ENCODE measurements at places on chromosomes 3 and 15.
A peak's percentile ranks its signal among the peaks of the same experiment; 100 is the strongest.

DNA sequence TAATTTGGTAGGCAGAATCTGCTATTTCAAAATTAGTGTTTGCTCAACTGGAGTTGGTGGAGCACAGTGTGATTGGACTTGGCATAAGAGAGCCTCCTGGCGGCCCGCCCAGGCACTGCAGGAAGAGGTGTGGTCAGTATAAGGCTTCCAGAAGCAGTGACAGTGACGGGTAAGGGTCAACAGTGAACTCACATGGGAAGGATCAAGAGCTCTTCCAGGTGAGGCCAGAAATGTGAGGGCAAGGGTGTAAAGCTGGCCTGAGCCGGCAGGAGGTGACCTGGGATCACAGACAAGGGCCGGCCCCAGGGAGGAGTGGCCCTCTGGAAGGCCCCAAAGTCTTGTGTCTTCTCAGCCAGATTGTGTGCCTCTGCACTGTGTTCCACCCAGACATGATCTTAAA is 93.2 kb upstream of the RNF7 start:
- DNase-seq: peak; percentile 59

- peak; percentile 51 for DNase-seq
These were observed 86.5 kb upstream of the FOXB1 start for GRCh38 chr15:59917504-59918157.

DNA sequence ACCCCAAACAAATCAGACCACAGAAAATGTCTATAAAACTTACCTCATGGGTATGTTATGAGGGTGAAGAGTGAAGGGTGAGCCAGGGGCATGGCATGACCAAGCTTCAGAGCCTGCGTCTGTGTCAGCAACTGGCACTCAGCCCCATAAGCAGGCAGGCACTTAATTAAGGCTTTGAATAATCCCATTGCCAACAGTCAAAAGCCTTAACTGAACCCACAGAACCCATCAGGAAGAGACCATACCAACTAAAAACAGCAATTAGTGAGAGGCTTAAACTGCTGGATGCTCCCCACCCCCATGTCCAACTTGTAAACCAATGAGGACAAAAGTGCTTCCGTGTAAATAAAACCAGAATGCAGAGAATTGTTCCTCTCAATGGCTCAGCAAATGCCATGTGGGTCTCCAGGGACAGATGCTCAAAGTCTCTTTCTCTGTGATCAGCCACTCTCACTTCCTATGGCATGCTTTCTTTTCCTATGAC is 126.0 kb downstream of the MYLK start:
- no peak for DNase-seq

DNA sequence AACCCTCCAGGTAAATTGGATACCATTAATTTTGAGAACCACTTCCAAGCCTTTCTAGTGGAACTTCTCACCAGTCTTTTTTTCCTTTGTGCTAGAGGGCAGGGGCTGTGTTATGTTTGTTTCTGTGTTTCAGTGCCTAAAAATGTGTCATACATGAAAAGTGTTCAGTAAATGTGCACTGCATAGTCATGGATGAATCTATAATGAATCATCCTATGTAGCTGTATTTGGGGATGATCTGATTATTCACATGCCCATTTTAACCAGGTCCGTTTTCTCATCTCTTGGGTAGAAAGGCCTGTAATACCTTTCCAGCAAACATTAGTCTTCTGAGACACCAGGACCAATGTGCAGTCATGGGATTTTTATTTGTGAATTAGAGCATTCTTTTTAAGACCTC is 583.0 kb upstream of the GOLIM4 start:
- no peak for DNase-seq

- no peak for DNase-seq
These were observed 38.5 kb downstream of the DNAJB8 start for GRCh38 chr3:128427872-128428822.

- DNase-seq: no peak
These were observed 1.1 kb upstream of the RNU6-1 start for GRCh38 chr15:67840749-67841512.

DNA sequence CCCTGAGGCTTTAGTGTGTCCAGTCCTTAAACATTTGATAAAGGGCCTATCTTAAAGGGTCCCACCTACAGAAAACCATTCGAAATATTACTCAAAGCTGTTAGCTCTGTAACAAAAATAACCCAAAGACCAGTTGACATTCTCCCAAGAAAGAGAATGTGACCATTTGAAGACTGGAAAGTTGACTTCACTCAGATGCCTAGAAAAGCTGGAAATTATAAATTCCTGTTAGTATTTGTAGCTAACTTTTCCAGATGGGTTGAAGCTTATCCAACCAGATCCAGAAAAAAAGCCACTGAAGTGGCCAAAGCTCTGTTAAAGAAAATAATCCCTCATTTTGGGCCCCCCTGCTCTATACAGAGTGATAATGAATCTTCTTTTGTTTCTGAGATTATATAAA is 408.4 kb downstream of the PLOD2 start:
- no peak for DNase-seq

- DNase-seq: no peak
These were observed 8.6 kb upstream of the EBLN2 start for GRCh38 chr3:73052857-73053256.

DNA sequence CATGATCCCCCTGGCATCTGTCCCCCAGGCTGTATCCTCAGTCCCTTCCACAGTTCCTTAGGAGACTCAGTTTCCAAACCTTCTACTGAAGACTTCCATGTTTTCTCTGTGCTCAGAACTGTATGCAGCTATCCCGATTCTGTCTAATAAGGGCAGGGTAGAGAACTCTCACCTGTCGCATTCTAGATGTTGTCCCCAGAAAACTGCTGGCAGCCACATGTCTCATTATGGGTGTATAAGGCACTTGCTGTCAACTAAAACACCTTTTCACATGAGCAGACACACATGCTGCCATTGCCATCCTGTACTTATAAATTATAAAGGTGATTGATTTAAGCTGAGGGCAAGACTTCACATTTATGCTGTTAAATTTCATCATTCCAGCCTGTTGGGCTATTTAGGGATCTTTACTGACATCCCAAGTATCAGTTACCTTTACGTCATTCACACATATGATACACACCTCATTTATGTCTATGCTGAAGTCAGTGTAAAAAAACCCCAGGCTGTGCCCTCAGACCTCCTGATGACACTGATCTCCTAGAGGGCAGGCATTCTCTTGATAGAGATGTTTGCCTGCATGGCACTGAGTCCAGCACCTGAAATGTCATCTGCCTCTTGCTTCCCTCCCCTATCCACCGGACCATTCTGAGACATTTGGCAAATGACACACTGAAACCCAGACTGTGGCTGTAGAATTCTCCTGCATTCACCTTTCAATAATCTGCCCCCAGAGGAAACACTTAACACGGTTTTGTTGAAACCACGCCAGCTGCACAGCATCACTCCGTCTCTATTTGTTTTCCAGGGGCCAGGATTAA is 35.8 kb downstream of the BTD start:
- no peak for DNase-seq

DNA sequence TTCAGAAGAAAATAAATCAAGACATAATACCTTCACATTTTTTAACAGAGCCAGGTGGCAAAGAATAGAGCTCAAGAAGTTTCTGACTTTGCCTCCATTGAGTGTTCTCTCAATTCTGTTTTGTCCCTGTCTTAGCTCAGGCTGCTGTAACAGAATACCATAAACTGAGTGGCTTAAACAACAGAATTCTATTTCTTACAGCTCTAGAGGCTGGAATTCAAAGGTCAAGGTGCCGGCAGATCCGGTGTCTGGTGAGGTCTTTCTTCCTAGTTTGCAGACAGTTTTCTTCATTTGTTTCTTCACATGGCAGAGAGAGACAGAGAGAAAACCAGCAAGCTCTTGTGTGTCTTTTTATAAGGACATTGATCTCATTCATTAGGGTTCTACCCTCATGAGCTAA is 25.6 kb downstream of the IQCH start:
- no peak for DNase-seq

- no peak for DNase-seq
These were observed 43.5 kb downstream of the FMN1 start for GRCh38 chr15:33150971-33151370.

GRCh38 chr3:172125963-172126457 is 86.6 kb downstream of the FNDC3B start:
- no peak for DNase-seq

- no peak for DNase-seq
These were observed 923 bp downstream of the SIAH2 start for GRCh38 chr3:150761831-150762661.

DNA sequence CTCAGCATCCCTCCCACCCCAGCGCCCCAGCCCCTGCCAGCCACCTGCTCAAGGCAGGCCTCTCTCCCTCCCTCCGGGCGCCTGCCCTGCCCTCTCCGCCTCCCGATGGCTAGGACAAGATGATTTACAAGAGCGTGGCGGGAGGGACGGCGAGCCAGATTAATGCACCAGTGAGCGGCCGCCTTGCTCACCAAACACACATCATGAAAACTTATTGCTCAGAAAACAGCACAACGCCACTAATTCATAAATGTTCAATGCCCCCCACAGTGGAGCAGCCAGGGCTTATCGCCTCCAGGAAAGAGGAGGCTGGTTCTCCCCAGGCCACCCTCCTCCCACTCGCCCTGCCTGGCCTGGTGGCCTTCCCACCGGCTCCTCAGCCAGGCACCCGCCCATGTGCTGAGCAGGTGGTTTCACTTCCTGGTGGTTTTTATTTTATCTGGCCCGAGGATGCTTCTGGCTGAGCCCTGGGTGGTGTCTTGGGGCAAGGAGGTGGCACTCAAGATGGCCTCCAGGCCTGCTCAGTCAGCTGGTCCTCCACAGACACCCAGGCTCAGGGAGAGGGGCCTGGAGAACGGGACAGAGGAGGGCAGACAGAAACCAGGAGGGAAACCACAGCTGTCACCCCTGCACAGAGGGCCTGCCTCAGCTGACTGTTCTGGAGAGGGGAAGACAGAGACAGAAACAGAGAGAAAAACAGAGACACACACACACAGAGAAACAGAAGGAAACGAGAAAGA is 284.9 kb downstream of the UACA start:
- DNase-seq: no peak

GRCh38 chr15:101457696-101458095 is 31.8 kb downstream of the PCSK6 start:
- no peak for DNase-seq

GRCh38 chr3:114746502-114746901 is 400.6 kb downstream of the ZBTB20 start:
- no peak for DNase-seq

DNA sequence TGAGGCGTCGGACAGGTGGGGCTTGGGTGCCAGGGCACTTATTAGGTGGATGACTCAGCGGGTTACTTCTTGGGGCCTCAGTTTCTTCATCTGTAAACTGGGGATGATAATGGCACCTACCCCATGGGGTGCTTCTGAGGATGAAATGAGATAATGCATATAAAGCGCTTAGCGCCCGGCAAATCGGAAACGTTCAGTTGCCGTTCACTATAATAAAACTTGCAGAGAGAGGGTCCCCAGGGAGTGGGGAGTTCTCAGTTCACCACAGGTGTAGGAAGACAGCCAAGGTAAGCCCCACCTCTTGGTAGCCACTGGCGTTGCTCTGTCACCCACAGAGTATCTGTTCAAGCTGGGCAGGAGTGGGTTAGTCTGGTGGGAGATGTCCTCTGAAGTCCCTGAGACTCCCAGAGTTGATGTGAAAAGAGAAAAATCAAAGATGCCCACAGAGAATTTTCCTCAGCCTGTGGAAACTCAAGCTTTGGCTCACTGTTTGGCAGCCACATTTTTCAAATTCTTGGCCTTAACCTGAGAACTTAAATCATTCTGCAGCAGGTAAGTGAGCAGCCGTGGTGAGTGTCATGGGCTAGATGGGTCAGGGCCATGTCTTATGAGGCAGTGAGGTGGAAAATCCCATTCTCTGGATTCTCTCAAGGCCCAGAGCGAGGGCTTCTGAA is 221.5 kb upstream of the BHLHE40 start:
- DNase-seq: no peak

- no peak for DNase-seq
These were observed 5.1 kb upstream of the SLC27A2 start for GRCh38 chr15:50176869-50177268.

DNA sequence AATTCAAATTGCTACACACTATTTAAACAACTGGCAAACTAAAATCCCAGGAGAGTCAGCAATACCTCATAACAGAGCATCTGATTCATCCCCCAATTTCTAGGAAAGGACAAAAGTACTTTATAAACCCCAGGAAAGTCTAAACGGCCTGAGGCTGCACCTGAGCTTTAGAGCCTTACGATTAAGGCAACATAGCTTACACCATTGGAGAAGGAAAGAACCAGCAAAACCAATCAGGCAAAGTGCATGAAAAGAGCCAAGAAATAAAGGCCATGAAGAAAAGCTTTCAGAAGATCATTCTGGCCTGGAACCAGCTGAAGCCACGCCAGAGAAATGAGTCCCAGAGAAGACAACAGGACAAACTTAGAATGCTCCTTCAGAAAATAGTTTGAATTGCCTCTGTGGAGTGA is 48.1 kb downstream of the PTPN9 start:
- no peak for DNase-seq

DNA sequence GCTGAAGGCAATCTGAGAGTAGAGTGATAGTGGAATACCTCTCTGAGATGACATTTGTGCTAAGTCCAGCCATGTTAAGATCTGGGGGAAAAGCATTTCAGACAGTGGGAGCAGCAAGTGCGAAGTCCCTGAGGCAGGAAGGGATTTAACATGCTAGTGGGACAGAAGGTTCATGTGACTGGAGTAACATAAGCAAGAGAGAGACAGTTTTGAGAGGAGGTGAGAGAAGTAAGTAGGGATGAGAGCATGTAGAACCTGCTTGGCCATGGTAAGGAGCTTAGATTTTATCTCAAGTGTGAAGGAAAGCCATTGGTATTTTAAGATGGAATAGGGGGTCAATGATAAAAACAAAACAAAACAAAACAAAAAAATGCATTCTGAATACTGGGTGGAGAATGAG is 358.6 kb upstream of the KCNH8 start:
- DNase-seq: no peak

DNA sequence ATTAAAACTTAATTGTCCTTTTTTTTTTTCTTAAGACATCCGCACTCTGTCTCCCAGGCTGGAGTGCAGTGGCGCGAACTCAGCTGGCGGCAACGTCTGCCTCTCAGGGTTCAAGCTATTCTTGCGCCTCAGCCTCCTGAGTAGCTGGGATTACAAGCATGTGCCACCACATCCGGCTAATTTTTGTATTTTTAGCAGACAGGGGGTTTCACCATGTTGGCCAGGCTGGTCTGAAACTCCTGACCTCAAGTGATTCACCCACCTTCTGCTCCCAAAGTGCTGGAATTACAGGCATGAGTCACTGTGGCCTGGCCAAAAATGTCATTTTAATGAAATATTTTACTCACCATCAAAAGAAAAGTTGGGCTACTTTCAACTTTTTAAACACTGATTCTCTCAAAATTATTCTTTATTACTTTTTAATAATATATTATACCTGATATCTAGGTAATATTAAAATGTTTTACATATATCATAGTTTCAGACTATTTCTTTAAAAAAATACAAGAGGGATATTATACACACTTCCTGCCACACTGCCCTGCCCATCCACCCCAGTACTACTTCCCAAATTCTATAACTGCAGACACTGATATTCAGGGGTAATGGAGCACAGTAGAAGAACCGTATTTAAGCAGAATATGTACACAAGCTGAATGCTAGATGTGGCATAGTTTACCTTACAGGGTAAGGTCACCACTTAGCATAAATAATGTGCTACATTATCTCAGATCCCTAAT is 723.9 kb upstream of the ZNF385D start:
- no peak for DNase-seq

GRCh38 chr3:45347315-45348000 is 40.9 kb upstream of the LARS2 start:
- no peak for DNase-seq

- no peak for DNase-seq
These were observed 366.5 kb downstream of the GAP43 start for GRCh38 chr3:115989684-115990421.
